ENCODE measurements at places on chromosomes 13 and 19. TPM values are rescaled to one million over a fixed set of nuclear protein-coding genes. Genes with fewer than 3 reads are reported as not detected.

ZNF677 gene
- polyA plus RNA-seq = 64.3 TPM

DNA sequence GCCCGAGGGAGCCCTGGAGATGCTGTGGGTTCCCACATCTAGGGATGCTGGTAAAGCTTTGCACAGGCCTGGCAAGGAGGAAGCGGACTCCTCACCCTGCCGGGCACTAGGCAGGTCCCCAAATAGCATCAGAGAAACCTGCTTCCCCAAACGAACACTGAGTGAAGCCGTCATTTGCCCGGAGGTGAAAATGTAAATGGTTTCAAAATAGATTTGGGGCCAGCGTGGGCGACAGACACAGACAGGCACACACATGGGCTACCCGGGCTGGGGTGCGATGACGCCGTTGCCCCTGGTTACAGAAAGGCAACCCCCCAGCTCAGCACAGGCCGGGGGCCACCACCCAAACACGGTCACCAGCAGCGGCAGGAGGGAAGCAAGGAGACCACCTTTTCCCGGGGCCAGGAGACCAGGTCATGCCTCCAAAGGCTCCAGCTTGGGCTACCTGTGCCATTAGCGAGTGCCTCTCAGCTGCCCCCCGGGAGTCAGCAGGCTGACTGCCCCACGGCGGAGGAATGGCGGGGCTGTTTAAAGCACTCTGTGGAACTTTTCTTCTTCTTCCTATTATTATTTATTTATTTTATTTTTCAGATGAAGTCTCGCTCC lies 47.5 kb upstream of the NDUFS7 start:
- DNase-seq = no peak

ZNF546 gene
- polyA plus RNA-seq = 12.0 TPM

- no peak for DNase-seq
These were observed 42.5 kb upstream of the SCEL start for GRCh38 chr13:77492982-77493381.

- no peak for DNase-seq
These were observed 175.1 kb upstream of the KL start for GRCh38 chr13:32840989-32841713.

DNA sequence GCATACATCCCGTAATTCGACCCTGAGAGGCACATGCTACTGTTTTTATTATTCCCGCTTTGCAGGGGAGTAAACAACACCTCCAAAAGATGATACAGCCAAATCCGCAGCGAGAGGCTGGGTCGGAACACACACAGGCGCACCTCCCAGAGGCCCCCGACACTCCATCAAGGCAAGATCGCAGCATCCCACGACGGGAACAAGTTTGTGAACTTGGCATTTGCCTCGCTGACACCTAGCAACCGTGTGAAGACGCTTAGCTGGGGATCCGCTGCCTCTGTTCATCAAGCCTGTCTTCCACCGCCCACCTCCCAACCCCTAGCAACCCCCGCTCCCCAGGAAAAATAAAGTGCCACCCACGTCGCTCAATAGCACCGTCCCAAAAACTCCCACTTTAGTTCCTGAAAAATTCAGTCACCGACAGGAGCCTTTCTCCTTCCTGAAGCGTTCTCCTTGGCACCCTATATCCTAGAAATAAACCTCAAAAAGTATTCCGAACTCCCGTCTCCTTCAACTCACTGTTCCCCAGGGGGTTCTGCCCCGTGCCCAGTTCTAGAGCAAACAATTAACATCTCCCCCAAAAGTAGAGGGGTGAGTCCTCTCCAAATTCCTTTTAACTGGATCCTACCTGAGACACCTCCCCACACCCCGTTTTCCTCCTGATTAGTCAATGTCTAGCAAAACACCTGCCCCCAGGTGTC lies 1.7 kb downstream of the GNG7 start:
- no peak for DNase-seq

DNA sequence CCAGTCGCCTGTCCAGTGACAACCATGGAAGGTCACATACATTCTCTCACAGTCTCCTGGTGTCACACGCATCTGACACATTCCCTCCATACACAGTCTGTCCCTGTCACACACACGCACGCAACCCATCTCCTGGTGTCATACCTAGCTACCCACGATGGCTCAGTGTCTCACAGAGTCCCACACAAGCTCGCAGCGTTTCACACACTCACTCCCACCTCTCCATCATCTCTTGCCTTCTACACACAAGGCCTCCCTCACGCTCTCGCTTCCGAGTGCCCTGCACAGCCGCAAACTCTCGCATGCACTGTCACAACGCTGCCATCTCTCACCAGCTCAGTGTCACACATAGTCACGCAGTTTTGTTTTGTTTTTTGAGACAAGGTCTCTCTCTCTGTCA lies 1.2 kb upstream of the GNG8 start:
- no peak for DNase-seq

GRCh38 chr19:15316498-15316897 lies 15.8 kb downstream of the BRD4 start:
- no peak for DNase-seq
